ENCODE measurements at places on chromosomes 13 and 19.

GRCh38 chr13:41387576-41387975 is 69.8 kb upstream of the RGCC start:
- DNase-seq, result no peak

DNA sequence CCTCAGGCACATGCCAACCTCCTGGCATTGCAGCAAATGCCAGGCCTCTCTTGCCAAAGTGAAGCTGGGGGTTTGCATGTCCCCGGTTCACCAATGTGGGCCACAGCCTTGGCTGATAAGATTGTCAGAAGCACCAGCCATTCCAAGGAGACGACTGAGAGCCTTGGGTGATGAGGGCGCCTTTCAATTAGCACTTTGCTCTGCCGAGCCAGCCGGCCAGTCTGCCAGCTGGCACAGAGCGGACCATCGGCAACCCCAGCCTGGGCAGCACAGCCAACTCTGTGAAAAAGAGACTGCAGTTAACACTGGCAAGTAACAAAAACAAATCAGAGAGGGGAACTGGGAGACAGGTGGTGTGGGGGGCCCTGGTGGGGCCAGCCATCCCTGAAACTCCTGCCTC is 67.3 kb downstream of the EFNB2 start:
- DNase-seq, result no peak

DNA sequence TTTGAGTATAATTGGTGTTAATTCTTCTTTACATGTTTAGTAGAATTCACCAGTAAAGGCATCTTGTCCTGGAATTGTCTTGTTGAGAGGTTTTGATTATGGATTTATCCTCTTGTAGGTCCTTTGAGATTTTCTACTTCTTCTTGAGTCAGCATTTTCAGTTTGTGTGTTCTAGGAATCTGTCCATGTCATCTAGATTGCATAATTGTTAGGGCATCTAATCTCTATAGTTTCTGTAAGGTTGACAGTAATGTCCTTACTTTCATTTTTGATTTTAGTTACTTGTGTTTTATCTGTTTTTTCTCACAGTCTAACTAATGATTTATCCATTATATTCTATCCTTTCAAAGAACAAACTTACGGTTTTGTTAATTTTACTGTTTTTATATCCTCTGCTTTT is 492.0 kb downstream of the FGF9 start:
- DNase-seq, result no peak

DNA sequence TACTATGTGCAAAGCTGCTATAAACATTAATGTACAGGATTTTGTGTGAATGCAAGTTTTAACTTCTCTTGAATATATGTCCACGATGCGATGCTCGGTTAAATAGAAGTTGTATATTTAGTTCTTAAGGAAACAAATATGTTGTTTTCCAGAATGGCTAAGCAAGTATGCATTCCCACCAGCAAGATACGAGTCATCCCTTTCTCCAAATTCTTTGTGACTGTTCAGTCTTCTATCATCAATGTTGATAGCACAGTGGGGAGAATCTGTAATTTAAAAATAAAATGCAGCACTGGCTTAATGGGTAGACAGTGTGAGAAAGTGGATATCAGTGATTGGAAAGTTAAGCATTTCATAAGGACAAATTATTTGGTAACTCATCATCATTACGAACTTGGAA is 1340.8 kb downstream of the PCDH9 start:
- no peak for DNase-seq

GRCh38 chr13:113837560-113838355 is 26.1 kb downstream of the GAS6 start:
- DNase-seq, result no peak

DNA sequence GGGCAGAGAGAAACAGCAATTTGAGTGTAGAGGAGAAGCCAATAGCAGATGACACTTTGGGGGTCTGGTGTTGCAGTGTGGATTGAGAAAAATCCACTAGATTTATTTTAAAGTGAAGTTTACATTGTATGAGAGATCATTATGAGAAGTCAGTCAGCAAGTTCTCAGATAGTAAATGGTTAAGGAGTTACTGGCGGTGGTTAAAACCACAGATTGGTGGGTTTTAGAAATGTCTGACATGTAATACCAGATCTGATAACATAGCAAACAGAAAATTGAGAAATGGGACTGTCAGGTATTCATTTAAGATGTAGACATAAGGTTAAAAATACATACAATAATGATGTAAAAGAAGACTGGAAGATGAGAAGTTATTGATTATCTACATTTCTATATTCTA is 7.2 kb downstream of the ABHD13 start:
- DNase-seq, result no peak

GRCh38 chr13:106507560-106508274 is 27.7 kb downstream of the EFNB2 start:
- no peak for DNase-seq

GRCh38 chr13:74891610-74892009 is 590.4 kb downstream of the TBC1D4 start:
- no peak for DNase-seq

DNA sequence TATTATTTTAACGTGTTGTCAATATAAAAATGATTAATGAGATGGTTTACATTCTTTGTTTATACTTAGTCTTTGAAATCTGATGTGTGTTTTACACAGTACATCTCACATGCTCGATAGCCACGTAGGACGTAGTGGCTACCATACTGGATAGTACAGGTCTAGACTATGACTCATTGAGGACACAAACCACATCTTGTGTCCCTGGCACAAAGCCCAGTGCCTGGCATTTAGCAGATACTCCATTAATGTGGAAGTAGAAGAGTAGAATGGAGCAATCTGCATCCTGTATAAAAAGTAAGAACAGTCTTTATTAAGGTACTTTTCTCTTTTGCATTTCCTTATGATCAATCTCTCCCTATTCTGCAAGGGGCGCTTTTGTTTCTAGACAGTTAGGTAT is 49.0 kb upstream of the FRY start:
- DNase-seq, result no peak

DNA sequence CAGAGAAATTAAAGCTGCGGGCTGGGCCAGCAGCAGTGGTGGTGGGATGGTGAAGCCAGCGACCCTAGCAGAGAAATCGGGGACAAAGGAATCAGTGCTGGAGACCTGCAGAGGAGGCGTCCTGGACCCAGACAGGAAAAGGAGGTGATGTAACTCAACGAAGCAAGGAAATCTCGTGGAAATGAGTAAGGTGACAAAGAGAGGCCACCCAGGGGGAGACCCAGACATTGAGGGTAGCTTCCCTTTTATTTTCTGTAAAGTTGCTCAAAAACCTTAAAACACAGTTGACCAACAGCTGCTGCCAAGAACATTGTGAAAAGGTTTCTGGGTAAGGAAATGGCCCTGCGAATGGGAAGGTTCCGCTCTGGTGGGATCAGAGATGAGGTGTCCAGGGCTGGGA is 13.3 kb upstream of the RETN start:
- no peak for DNase-seq

- no peak for DNase-seq
Observed at GRCh38 chr13:43170506-43170905, 147.1 kb downstream of the DNAJC15 start.

DNA sequence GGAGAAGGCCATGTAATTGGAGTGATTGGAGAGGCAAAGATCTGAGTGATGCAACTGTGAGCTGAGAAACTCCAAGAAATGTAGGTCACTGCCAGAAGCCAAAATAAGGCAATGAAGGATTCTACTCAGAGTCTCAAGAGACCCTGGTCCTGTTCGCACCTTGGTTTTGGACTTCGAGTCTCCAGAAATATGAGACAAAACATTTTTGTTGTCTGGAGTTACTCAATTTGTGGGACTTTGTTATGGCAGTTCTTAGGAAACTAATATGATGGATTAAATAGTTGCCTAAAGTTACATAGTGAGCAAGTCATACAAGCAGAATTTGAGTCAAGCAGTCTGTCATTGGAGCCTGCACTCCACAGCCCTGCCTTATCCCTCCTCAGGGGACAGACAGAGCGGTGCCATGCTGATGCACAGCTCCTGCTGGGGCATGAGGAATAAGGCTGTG is 104.2 kb downstream of the ITGBL1 start:
- no peak for DNase-seq

DNA sequence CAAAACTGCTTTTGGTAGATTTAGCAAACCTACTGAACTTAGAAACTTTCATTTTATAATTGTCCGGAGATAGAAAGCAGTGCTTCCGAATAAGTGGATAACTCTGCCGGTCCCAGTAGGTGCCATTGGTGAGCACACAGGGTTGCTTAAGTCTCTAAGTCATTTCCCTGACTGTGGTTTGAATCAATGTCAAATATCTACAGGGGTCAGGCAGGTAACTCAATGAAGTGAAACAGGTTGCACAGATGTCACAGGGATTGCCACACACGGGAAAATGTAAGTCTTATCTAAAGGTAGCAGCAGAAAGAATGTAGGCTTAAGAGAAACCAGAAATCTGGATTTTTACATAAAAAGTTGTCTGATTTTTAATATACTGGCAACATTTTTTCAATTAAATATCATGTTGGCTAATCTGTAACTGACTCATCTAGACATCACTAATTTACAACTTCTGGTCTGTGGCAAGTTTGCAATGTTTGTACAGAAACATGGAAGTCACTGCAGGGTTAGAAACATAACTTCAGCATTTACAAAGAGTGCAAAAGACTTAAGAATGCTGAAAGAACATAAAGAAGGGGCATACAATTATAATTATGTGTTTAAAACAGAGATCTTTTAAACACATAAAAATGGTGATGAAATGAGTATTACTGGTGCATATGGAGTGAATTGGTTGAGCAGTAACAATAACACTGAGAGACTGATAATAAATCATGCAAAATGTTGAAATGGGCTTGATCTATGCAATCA is 14.3 kb upstream of the LRRC63 start:
- DNase-seq, result no peak
